Omental fat pad (tissue), 4 donors: ENCODE measurements at places on chromosomes 4 and X. TPM values are rescaled to one million over a fixed set of nuclear protein-coding genes. Genes with fewer than 3 reads are reported as not detected.

TMEM47 gene
- total RNA-seq, result 24.5 TPM

TKTL2 gene
- 0.36 TPM for total RNA-seq

CEP44 gene
- 5.8 TPM for total RNA-seq

ASB12 gene
- not detected for total RNA-seq

DGKK gene
- 0.09 TPM for total RNA-seq

UGT2B15 gene
- total RNA-seq, result not detected

MAGEA2B gene
- not detected for total RNA-seq

MAGEA1 gene
- not detected for total RNA-seq

FAM53A gene
- total RNA-seq, result 10.9 TPM

MMRN1 gene
- total RNA-seq, result 52.4 TPM

CENPI gene
- 0.65 TPM for total RNA-seq

FGFR3 gene
- 2.4 TPM for total RNA-seq

HS3ST1 gene
- total RNA-seq, result 1.1 TPM

GUCY1B1 gene
- total RNA-seq, result 35.5 TPM

MAGEE2 gene
- total RNA-seq, result not detected

SOWAHB gene
- total RNA-seq, result 0.28 TPM

DNA sequence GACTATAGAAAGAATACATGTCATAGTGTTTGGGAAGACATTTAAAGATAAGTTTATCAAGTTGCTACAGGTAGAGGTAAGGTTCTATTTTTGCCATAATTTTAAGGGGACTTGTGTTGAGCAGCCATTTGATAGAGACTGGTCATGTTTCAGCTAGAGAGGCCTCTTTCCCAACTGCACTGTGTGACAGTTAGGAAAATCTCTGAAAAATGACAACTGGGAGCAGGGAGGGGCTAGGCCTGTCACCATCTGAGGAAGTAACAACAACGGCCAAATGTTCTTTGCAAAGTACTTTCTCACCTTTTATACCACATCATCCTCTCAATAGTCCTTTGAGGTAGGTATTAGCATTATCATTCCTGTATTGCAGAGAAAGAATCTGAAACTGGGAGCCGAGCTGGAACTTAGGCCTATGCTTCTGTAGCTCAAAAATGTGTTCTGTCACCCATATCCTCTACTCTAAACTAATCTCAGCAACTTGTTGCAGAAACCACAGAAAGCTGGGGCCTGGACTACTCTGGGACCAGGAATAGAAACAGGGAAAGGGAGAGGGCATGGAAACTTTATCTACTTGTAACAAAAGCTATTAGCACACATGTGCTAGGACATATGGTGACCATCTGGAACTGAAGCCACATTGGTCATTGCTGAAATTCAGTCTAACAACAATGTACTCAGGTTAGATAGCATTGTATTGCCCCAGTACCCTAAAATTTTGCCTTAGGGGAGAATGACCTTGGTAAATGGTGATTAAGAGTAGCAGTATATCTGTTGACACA lies 198.9 kb downstream of the MID1IP1 start:
- no peak for DNase-seq

DNA sequence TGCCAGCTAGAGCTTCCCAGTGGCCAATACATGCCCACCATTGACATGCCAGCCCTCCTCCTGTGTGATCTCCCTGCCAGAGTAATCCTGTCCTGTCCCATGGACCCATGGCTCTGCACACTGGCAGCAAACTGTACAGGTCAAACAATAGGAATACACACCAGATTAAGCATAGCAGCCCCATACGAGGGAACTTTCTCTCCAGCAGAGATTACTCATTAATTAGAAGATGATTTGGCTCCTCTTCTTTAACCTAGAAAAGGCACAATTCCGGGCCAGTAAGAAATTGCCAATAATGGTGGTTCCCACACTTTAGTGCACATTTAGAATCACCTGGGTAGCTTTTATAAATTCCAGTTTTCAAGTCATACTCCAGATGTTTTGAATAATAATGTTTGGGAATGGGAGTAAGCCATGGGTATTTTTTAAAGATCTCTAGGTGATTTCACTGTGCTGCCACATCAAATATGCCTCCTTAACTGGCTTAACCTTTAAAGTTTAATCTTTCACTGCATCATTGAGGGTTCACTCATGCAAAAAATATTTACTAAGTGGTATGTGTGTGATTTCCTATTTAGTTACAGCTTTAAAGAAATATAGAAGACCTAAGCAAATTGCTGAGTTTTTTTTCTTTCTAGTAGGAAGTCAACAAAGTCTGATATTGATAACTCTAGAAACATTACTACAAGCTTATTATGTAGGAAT lies 277.6 kb upstream of the NWD2 start:
- DNase-seq, result no peak

GRCh38 chr4:39526765-39527295 lies 409 bp downstream of the UGDH start:
- no peak for DNase-seq

- DNase-seq, result no peak
Observed at GRCh38 chr4:140174543-140174942, 20.6 kb upstream of the MAML3 start.

DNA sequence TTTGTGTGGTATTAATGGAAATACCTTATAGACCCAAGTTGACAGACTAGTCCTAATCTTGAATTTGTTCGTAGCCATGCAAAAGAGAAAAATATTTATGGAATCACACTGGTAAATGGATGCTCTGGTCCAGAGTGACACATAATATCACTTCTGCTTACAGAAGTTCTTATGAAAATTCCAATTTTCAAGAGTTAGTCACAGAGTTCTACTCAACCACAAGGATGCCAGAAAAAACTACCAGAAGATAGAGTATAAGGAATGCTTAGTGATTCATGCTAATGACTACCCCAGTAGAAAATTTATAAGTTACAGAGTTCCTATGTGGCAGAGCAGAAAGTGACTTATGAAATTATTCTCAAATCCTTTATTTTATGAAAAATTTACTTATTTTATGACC lies 1384.8 kb downstream of the FAM133A start:
- DNase-seq, result no peak

DNA sequence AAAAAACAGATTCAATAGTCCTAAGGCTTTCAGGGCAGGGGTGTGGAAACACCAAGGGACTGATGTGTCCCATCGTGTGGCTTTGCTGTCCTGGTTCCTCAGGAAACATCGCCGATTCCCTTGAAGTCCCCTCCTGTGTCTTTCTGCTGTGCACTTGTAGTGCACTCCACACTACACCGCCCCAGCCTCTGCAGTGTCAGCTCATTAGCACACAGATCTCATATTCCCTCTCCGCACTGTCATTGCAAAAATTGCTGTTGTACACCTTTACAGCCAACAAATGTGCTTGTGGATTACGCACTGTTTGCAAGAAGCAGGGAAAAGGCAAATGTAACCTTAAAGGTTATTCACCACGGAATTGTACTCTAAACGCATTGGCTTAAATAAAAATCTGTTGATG lies 5.3 kb downstream of the GRIA3 start:
- no peak for DNase-seq

- no peak for DNase-seq
Observed at GRCh38 chr4:56531823-56532222, 26.2 kb downstream of the ARL9 start.

DNA sequence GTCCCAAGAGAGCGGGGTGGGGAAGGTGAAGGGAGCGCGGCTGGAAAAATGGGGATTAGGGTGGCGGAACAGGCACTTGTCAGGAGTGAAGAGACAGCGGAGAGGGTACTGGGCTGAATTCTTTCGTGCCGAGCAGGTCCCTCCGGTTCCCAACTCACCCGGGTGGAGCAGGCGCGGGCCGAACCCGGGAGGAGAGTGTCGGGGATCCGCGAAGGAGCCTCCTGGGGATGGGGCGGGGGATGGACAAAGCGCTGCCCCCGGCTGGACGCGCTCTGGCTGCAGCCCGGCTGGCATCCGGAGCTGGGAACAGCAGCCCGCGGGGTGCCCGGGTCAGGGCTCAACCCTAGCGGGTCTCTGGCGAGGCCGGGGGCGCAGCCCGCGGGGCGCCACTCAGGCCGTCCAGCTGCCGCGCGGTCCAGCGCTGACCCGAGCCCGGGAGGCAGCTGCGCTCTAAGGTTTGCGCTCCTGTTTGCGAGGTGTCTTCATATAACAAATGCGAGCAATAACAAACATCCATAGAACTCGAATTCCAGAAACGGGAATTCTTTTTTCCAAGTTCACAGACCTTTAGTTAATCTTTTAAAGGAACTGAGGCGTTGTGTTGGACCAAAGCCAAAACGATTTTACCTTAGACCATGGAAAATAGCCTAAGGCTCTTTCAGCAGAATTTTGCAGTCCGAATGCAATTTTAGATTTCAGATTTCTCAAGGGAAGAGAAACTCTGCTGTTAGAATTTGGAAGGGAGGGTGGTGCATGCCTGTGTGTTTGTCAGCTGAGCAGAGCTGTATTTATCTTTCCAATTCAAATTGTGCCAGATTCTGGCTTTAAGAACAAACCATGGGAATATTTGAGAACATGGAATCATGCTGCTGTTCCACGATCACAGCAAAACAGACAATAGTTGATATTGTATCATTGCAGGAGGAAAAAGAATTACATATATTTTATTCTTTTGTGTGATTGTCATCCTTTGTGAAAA lies 744 bp downstream of the NPY5R start:
- no peak for DNase-seq

- no peak for DNase-seq
Observed at GRCh38 chr4:19239565-19239964, 1012.1 kb upstream of the SLIT2 start.

DNA sequence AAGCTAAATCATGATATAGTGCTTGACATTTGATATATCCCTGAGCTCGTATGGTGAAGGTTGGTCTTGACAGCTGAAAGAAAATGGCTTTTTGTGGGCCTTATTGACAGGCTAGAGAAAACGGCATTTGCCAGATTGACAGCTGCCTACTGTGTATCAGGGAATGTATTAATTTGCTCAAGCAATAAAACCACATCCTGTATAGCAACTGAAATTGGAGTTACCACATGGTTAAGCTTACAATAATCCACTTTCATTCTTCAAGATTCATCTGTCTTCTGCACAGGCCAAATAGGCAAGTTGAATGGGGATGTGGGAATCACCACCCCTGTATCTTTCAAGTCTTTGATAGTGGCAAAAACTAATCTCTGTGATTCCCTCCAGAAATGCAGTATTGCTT lies 76.2 kb upstream of the IL2 start:
- DNase-seq, result no peak

- DNase-seq, result no peak
Observed at GRCh38 chr4:142402156-142402555, 443.9 kb downstream of the INPP4B start.

- no peak for DNase-seq
Observed at GRCh38 chrX:122203399-122203798, 980.7 kb upstream of the GRIA3 start.

GRCh38 chr4:71630803-71631202 lies 153.1 kb downstream of the GC start:
- DNase-seq, result no peak

DNA sequence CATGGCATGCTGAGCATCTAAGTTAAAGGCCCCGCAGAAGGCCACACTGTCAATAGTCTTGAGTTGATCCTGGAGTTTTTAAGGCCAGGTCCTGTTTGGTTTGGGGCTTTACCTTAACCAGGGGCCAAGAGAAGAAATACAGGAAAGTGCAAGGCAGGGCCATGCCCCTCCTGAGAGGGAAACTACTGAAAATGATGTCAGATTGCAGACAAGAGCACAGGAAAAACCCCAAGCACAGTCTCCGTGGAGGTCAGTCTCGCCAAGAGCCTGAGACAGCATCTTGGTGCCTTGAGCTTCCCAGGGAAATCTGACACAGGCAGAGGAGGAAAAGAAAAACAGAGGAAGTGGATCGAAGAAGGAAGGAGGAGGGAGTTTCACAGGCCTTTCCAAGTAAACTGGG lies 32.2 kb upstream of the GATB start:
- DNase-seq, result no peak

DNA sequence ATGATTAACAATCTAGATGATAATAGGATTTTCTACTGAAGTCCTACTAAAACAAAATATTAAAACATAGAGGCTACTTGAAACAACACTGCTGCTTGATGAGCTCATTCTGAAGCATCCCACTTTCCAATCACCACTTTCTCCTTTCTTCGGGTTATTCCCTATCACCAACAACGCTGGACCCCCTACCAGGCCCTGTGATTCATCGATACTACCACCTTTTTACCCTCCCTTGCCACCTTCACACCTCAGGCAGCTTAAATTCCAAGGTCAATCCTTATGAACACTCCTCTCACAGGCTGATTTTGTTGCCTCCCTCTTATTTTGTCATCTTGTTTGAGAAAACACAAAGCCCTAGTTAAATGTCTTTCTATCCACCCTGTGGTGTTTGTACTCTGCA lies 102.6 kb downstream of the IQCM start:
- DNase-seq, result no peak

DNA sequence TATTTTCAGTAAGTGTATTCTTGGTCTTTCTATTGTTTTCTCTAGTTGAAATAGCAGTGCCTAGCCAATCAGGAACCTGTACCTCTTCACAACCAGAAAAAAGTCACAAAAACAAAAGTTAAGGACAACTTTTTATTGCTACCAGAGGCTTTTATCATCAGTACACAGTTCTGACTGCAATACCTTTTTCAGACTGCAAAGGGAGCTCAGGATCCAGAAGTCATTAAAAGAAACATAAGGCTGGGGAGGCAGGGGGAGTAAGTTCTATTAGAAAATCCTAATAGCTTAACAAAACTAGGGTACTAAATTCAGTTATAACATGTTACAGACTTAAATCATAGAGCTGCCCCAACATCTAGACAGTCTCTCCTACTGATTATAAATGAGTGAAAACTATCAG lies 28.8 kb downstream of the CCNI start:
- no peak for DNase-seq

DNA sequence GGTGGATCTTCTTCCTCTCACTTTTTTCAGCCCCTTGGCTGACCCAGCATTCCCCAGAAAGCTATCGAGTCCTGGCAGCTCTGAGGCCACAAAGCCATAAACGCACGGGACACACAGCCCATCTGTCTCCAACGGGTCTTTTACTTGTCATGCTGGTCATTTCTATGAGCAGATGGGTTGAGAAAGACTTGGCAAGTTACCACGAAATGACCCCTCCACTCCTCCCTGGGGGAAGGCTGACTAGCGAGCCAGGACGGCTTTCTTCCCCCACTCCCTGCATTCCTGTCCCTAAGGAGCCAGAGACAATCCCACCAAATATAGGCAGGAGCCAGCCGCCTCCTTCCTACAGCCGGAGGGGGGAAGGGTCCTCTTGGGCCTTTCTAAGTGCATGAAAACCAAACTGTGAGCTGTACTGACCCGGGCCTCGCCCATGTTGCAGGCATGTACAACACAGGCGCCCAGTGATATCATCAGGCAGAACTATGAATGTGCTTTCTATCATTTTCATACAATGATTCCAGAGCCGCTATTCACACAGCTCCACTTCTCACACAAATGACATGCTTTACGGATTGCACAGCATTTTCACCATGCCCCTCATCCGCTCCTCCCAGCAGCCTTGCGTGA lies 28.6 kb downstream of the AFAP1 start:
- DNase-seq, result no peak

GRCh38 chr4:118326585-118326984 lies 26.2 kb downstream of the PRSS12 start:
- no peak for DNase-seq
